Activated CD4-positive, alpha-beta memory T cell treated with anti-CD3 and anti-CD28 coated beads for 36 hours (primary cell): ENCODE measurements at places on chromosomes 13 and 19. TPM values are rescaled to one million over a fixed set of nuclear protein-coding genes. Genes with fewer than 3 reads are reported as not detected.

The PPP1R15A gene
- total RNA-seq = 49.7 TPM

GRCh38 chr19:18224525-18225354 is 1.5 kb downstream of the PDE4C start:
- no peak overlapping the region for H3K27ac ChIP-seq
- H3K4me3 ChIP-seq = peak overlapping the region; percentile 71
- peaks cover 21% of the 10 kb centered on the region for H3K4me1 ChIP-seq
- peaks cover 57% of the 10 kb centered on the region for H3K27me3 ChIP-seq

DNA sequence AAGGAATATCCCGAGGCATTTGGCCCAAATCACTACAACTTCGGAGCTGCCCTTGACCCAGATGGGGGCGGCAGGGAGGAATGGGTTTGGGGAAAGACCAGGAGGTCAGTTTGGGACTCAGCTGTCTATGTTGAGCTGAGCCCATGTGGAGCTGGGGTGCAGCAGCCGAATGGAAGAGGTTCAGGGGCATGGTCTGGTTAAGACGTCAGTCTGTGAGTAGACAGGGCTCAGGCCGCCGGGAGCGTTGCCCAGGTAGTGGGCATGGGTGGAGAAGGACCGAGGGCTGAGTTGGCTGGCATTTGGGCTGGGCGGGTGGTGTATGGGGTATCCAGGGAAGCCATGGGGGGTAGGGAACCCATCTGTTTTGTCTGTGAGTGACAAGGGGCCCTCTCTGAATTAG is 9.3 kb upstream of the SCN1B start:
- no peaks in the 10 kb centered on the region for H3K27me3 ChIP-seq
- peaks cover under 1% of the 10 kb centered on the region for H3K4me1 ChIP-seq
- H3K4me3 ChIP-seq = no peak overlapping the region
- no peak for DNase-seq
- H3K36me3 ChIP-seq = peaks cover 54% of the 10 kb centered on the region

DNA sequence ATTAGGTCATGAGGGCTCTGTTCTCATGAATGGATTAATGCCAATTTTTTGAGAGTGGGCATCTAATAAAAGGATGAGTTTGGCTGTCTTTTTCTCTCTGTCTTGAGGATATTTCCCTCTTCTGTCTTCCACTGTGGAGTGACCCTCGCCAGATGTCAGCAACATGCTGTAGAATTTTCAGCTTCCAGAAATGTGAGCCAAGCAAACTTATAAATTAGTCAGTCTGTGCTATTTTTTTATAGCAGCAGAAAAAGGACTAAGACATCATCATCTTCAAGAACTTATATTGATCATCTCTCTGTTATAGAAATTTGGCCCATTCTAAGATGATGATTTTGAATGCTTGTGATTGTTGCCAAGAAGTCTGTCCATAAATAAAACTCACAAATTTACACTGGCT is 431.4 kb downstream of the FGF9 start:
- peaks cover 11% of the 10 kb centered on the region for H3K36me3 ChIP-seq
- H3K4me3 ChIP-seq = no peak overlapping the region
- no peak for DNase-seq
- no peak overlapping the region for H3K27ac ChIP-seq

The ZSCAN4 gene
- total RNA-seq = not detected

GRCh38 chr19:33201886-33202545 is 7.9 kb downstream of the LRP3 start:
- no peaks in the 10 kb centered on the region for H3K4me1 ChIP-seq
- H3K4me3 ChIP-seq = no peak overlapping the region
- H3K36me3 ChIP-seq = no peaks in the 10 kb centered on the region

- no peaks in the 10 kb centered on the region for H3K4me1 ChIP-seq
- H3K27ac ChIP-seq = no peak overlapping the region
- H3K4me3 ChIP-seq = no peak overlapping the region
Measured at GRCh38 chr13:44068737-44069136, 189.0 kb downstream of the LACC1 start.

The MAP2K7 gene
- 29.1 TPM for total RNA-seq

DNA sequence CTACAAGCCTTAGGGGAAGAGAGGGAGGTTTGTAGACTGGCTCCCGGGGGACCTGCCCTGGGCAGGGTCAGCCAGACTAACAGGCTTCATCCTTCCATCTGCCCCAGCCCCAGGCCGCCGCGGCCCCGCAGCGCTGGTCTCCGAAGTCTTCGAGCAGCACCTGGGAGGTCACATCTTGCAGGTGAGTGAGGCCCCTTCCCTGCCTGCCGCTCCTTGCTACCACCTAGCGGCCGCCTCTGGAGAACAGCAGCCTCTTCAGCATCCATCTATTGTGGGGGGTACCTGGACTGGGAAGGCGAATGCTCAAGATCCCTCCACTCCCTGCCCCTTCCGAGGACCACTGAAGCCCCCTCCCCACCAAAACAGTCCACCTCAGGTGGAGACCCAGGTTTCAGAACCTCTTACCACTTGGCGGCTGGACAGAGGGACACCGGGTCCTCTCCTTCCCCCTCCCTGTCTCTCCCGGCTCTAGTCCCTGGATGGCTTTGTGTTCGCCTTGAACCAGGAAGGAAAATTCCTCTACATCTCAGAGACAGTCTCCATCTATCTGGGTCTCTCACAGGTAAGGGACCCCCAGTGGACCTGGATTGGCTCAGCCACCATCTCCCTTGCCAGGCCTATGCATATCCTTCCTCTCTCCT is 12.7 kb downstream of the NPAS1 start:
- H3K4me1 ChIP-seq = peaks cover 15% of the 10 kb centered on the region
- no peaks in the 10 kb centered on the region for H3K36me3 ChIP-seq
- no peak overlapping the region for H3K4me3 ChIP-seq
- H3K27me3 ChIP-seq = peaks cover 17% of the 10 kb centered on the region
- peak; percentile 75 for DNase-seq
- no peak overlapping the region for H3K27ac ChIP-seq

The RAB11B gene
- total RNA-seq = 74.2 TPM

The NRTN gene
- total RNA-seq = 0.22 TPM

DNA sequence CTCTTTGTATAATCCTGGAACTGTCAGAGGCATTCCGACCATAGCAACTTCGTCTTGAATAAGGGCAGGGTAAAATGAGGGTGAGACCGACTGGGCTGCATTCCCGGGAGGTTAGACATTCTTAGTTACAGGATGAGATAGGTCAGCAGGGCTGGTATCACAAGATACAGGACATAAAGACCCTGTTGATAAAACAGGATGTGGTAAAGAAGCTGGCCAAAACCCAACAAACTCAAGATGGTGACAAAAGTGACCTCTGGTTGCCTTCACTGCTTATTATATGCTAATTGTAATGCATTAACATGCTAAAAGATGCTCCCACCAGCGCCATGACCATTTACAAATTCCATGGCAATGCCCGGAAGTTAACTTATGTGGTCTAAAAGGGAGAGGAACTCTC is 27.7 kb upstream of the MBNL2 start:
- no peak overlapping the region for H3K27ac ChIP-seq
- DNase-seq = no peak
- no peaks in the 10 kb centered on the region for H3K36me3 ChIP-seq

The FBXW9 gene
- total RNA-seq = 7.0 TPM

The CPAMD8 gene
- total RNA-seq = 0.88 TPM

GRCh38 chr13:90427322-90428272 is 919.9 kb upstream of the MIR17HG start:
- H3K36me3 ChIP-seq = no peaks in the 10 kb centered on the region
- H3K27me3 ChIP-seq = no peaks in the 10 kb centered on the region
- H3K4me3 ChIP-seq = no peak overlapping the region
- DNase-seq = no peak

The ZNF433 gene
- 0.27 TPM for total RNA-seq
